ENCODE measurements at places on chromosomes 1 and 21.

DNA sequence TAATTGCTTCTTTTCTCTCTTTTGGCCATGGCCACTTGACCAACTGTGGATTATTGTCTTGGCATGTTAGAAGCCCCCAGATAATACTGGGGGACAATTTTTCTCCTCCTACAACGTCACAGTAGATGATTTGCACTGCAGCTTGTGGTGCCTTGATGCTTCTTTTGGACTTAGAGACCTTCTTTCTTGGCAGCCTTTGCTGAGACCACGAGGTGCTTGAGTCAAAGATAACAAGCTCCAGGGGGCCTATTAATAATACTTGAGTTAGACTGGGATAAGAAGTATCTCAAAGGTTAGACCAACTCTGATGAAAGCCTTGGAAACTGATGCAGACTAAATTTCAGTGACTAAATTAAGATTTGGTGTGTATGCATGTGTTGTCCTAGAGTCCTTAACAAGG lies 3.2 kb downstream of the PPP1R12B start:
- DNase-seq, result no peak

GRCh38 chr1:236465959-236466303 lies 57.9 kb upstream of the LGALS8 start:
- DNase-seq, result no peak

- DNase-seq, result no peak
These were observed 9.3 kb downstream of the KIF21B start for GRCh38 chr1:201013991-201014815.

DNA sequence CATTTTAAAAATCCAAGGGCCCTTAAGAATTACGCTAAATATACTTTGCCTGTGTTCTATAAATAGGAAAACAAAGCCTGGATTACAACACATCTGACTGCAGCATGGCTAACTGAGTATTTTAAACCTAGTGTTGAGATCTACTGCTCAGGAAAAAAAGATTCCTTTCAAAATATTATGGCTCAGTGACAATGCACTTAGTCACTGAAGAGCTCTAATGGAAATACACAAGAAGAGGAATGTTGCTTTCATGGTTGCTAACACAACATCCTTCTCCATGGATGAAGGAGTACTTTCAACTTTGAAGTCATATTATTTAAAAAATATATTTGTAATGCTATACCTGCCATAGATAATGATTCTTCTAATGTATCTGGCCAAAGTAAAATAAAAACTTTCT lies 248.3 kb upstream of the NEGR1 start:
- no peak for DNase-seq

- no peak for DNase-seq
These were observed 5.8 kb downstream of the ATP5PO start for GRCh38 chr21:33909756-33910155.

GRCh38 chr1:12495725-12496124 lies 122.3 kb downstream of the DHRS3 start:
- DNase-seq, result no peak

- DNase-seq, result no peak
These were observed 51.2 kb upstream of the ADAM30 start for GRCh38 chr1:119947468-119947867.

GRCh38 chr1:30599721-30600120 lies 123.7 kb downstream of the MATN1 start:
- DNase-seq, result no peak

- DNase-seq, result no peak
These were observed 59.6 kb downstream of the ATP6V1G3 start for GRCh38 chr1:198480876-198481275.

GRCh38 chr1:178746345-178746744 lies 21.3 kb downstream of the RALGPS2 start:
- no peak for DNase-seq

DNA sequence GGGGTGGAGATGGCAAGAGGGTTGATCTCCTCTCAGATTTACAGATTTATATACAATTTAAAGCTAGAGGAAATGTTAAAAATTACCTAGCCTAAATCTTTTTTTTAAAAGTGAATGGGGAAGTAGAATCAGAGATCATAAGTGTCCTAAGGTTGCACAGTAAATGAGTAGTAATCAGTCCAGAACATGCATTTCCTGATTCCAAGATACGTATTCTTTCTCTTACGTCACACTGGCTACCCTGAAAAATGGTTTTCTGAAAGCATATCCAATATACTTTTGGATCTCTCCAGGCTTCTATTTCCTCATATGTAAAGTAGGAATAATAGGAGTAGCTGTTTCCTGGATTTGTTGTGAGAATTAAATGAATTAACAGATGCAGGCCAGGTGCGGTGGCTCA lies 11.7 kb downstream of the GADD45A start:
- DNase-seq, result no peak

- no peak for DNase-seq
These were observed 51.9 kb upstream of the GOLT1A start for GRCh38 chr1:204265665-204266064.

DNA sequence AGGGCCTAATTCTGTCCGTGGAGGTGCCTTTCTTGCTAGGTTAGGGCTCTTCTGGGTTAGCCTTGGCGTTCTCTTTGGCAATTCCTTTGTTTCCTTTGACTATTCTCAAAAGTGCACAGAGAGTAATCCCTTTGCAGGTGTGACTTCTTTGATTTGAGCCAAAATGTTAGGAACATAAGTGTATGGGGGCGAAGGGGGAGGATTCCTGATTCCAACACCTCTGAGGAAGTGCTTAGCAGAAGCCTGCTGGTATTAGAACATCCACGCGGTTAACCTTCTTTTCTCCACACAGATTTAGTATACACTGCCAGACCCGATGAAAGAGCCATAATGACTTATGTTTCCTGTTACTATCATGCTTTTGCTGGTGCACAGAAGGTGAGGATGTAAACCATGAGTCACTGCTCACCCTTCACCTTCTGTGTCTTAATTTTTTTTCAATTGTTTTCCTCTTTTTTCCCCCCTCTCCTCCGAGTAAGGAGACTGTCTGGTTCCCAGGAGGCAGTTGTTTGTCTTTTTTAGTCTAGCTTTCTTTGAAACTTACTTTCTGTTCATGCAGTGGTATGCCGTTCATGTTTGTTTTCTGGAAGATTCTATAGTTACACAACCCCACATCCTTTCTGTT lies 48.0 kb downstream of the ACTN2 start:
- DNase-seq, result peak; percentile 9

- no peak for DNase-seq
These were observed 8.0 kb downstream of the NDUFS5 start for GRCh38 chr1:39034114-39034654.

GRCh38 chr1:10031461-10031860 lies 1.3 kb upstream of the UBE4B start:
- no peak for DNase-seq

DNA sequence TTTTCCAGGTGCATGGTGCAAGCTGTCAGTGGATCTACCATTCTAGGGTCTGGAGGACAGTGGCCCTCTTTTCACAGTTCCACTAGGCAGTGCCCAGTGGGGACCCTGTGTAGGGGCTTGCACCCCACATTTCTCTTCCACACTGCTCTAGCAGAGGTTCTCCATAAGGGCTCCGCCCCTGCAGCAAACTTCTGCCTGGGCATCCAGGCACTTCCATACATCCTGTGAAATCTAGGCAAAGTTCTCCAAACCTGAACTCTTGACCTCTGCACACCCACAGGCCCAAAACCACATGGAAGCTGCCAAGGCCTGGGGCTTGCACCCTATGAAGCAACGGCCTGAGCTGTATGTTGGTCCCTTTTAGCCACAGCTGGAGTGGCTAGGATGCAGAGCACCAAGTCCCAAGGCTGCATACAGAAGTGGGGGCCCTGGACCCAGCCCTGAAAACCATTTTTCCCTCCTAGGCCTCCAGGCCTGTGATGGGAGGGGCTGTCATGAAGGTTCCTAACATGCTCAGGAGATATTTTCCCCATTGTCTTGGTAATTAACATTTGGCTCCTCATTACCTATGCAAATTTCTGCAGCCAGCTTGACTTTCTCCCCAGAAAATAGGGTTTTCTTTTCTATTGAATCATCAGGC lies 46.1 kb downstream of the SERBP1 start:
- no peak for DNase-seq

DNA sequence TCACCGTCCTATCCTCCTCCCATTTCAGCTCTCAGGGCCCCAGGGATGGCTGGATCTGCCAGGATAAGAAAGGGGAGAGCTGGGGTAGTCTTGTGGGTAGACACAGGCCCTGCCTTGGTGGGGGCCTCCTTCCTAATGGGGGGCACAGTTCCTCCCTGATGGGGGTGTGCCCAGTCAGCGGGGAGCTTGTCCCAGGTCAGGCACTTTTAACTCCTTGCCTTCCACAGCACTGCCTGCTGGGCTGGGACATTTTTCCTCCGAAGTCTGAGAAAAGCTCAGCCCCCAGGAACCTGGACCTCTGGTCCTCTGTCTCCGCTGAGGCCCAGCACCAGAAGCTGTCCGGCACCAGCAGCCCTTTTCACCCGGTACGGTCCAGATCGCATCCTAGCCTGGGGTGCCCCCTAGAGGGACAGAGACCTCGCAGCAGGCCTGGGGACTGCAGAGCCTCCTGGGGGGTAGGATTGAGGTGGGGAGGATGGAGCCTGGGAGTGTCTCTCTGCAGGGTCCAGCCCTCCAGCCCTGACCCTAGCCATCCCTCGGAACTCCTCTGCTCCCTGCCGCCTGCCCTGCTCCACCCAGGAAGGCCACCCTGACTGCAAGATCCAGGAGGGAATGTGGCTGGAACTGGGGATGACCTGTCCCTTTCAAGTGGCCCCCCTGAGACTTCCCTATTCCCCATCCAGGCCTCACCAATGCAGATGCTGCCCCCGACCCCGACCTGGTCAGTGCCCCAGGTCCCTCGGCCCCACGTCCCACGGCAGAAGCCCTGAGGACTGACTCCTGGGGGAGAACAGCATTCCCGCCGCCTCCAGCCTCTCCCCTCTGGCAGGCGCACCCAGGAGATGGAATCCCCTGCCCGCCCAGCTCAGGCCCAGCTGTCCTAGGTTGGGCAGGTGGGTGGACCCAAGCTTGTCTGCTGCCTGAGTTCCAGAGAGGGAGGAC lies 12.0 kb downstream of the MIIP start:
- DNase-seq, result peak; percentile 36

GRCh38 chr1:247291833-247292561 lies 36.1 kb downstream of the VN1R5 start:
- no peak for DNase-seq

DNA sequence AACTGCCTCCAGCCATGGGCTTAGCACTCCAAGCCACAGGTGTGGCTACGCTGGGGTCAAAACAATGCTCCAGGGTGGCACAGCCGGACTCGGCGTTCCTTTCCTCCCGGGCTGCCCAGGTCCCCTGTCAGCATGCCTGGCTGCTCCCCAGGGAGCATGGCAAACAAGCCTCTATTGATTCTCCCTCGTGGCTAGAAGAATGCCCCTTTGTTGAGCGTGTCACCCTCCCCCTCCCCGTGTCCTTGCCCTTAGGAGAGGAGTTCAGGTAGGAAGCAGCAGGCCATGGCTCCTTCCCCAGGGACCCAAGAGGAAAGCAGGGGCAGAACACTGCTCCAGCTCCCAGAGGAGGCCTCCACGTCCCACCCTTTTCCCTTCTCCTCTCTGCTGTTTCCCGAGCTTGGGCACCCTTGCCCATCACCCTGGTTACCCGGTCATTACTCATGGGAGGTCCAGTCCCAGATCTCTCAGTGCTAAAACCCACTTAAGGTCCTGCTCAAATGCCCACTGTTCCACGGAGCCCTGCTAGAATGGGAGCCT lies 57.4 kb upstream of the CITED4 start:
- peak; percentile 89 for DNase-seq

GRCh38 chr1:233061265-233061664 lies 110.9 kb downstream of the NTPCR start:
- DNase-seq, result no peak
